H4 (cell line): ENCODE measurements at places on chromosomes 12 and 14. TPM values are rescaled to one million over a fixed set of nuclear protein-coding genes. Genes with fewer than 3 reads are reported as not detected.

Gene SOAT2
- 0.06 TPM in 1 of 2 replicates, not detected in the other for total RNA-seq

Gene KRT6C
- not detected in 2 replicates for total RNA-seq

Gene GLRX5
- 74.4 and 79.7 TPM in 2 replicates for total RNA-seq

- DNase-seq = no peak
Measured at GRCh38 chr12:1716215-1716862, 25.5 kb downstream of the ADIPOR2 start.

- no peak for DNase-seq
Measured at GRCh38 chr12:110301065-110301806, 20.2 kb downstream of the ATP2A2 start.

- DNase-seq = no peak
Measured at GRCh38 chr12:131027876-131028586, 74.3 kb downstream of the ADGRD1 start.
